Activated T-helper 1 cell treated with Interleukin-2 at 50 U/mL for 16 hours (primary cell): ENCODE measurements at places on chromosomes 1 and 21.

- no peak for DNase-seq
Measured at GRCh38 chr1:225471453-225472301, 43.8 kb upstream of the LBR start.

DNA sequence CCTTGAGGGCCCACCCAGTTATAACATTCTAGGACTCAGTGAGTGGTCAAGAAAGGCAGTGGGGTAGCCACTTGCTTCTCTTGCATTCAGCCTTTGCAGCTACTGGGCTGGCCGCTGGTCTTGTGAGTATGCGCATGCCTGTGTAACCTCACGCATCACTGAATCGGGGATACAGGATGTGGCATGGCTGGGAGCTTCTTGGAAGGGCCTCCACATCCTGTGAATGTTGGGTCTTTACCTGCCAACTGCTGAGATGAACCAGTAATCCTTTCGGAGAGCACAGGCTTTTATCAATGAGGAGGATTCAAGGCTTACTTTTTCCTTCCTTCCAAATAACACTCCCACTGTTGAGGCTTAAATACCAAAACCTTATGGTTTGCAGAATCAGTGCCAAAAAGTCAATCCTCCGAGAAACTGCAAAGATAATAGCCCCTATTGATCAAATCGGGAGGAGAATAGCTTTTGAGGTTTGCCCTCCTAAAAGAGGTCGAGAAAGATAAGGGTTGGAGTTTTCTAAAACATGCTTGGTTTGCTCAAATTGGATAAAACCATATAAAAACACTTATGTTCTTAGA is 198.9 kb upstream of the UBE2U start:
- DNase-seq: no peak

DNA sequence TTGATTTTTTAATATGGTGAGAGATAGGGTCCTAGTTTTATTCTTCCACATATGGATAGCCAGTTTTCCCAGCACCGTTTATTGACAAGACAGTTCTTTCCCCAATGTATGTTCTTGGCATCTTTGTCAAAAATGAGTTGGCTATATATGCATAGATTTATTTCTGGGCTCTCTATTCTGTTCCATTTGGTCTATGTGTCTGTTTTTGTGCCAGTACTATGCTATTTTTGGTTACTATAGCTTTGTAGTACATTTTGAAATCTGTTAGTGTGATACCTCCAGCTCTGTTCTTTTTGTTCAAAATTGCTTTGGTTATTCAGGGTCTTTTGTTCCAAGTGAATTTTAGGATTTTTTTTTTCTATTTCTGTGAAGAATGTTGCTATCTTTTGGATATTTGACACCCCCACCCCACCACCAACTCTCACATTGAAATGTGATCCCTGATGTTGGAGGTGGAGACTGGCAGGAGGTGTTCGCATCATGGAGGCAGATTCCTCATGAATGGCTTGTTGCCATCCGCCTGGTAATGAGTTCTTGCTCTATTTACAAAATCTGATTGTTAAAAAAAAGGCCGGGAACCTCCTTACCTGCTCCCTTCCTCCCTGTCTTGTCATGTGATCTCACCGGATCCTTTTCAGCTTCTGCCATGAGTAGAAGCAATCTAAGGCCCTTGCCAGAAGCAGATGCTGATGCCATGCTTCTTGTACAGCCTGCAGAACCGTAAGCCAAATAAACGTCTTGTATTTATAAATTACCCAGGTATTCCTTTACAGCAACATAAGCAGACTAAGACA is 54.8 kb upstream of the KRTAP19-8 start:
- no peak for DNase-seq

- DNase-seq: no peak
Measured at GRCh38 chr1:156025876-156026275, 5.1 kb upstream of the SSR2 start.

DNA sequence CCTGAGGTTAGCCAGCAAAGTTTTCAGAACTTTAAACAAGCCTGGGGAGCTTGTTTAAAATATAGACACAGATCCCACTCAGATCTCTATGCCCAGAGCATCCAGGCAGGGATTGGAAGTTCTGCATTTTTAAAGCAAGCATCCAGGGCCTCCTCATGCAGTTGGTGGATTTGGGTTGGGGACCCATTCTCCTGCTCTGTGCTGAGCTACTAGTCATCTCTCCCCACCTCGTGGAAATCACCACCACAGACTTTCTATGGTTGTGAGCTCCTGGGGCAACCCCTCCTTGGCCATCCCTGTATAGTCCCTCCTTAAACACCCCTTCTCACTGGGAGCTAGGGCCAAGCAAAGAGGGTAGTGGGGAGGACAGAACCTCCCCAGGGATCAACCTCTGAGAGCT is 73.5 kb upstream of the CASZ1 start:
- no peak for DNase-seq

GRCh38 chr1:85065550-85065949 is 17.2 kb upstream of the MCOLN3 start:
- no peak for DNase-seq

DNA sequence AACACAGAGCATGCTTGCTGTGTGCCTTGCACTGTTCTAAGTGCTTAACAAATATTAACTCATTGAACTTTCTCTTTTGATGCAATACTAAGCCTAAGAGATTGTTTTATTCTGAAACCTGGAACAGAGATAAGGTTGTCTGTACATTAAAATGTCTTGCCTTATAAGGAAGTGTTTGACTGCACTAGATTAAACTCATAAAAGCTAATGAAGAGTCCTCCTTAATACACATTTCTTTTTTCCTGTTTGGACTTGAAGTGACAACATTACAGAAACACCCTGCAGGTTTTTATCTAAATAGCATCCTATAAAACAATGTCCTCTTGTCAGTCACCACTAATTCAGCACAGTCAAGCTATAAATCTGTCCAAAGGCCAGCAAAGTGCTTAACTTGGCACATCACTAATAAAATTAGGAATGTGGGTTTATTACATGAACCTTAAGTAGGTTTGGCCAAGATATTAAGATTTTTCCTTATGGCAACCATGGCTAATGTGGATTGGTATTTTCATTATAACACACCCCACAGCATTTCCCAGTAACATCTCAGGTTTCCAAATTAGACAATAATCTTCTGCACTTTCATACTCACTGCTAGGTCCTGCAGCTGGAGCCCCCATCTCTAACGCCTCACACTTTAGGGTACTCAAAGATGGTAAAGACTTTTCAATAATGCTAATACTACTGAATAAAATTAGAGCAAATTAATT is 389.7 kb downstream of the LMO4 start:
- no peak for DNase-seq

DNA sequence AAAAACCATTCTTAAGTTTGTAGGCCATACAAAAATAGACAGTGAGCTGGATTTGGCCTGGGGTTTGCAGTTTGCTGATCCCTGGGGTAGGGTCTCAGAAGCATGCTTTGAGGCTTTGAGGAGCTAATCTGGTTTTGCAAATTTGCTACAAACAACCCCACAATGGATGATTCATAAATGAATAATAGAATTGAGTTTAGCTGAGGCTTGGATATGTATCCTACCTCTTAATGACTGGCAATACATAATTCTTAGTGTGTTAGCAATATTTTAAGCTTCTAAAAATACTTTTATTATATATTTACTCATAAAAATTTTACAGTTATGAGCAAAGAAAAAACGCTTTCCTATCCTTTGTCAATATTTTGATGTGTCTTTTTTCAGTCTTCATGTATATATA is 50.6 kb downstream of the ROR1 start:
- DNase-seq: no peak

- no peak for DNase-seq
Measured at GRCh38 chr1:24364605-24364974, 45.4 kb downstream of the GRHL3 start.

GRCh38 chr1:22342734-22343191 is 108.9 kb upstream of the ZBTB40 start:
- DNase-seq: no peak

DNA sequence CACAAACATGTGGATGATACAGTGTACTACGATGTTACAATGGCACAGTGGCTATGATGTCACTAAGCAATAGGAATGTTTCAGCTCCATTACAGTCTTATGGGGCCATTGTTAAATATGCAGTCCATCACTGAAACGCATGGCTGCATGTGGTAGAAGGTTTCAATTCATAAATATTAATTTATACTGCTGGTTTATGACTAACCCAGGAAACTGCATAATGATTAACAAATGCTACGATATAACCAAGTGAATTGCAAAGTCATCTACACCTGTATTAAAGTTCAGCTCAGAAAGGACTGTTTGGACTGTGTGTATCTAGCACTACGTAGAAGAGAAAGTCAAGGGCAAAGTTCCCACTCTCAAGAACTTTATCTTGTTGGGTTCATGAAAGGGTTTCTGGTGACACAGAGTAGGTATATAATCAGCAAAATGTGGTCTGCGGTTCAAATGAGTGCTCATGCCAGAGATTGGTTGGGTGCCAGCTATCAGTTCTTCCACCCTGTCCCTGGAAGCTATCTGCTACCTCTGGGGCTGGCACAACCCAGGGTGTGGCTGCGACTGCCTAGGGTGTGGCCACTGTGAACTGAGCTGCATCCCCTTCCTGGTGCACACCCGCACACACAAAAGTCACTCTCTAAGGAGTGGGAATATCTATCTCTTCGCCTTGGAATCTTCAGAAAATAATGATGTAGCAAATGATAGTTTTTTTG is 14.8 kb downstream of the MGST3 start:
- no peak for DNase-seq

- no peak for DNase-seq
Measured at GRCh38 chr1:43043695-43044094, 85.0 kb upstream of the SLC2A1 start.

DNA sequence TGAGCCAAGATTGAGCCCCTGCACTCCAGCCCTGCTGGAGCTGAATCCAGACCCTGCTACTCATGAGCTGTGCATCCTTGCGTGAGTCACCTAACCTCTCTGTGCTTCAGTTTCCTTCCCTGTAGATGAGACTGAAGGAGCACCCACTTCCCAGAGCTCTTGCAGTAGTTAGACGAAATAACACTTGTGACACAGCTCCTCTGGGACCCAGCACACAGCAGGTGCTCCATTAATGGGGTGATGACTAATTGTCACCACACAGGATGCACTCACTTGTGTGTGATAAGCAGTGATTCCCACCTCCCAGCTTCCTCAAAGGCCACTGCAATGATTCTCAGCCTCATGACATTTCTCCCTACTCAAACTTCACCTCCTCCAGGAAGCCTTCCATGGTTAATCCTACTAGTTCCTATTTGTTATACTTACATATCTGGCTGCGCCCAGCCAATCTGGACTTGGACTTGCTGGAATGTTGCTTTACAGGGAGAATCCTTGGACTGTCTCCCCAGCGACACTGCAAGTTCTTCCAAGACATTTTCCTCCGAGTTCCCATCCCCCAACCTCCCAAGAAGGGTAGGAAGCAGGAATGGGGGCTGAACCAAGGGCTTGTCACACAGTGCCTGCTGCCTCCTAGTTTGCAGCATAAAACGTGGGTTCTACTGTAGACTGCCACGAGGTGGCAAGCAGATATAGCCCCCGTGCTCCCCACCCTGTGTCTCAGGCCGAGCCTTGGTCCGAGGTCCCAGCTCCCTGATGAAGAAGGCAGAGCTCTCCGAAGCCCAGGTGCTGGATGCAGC is 17.2 kb downstream of the DRAXIN start:
- DNase-seq: no peak

GRCh38 chr1:219772265-219773036 is 155.9 kb downstream of the SLC30A10 start:
- DNase-seq: no peak

DNA sequence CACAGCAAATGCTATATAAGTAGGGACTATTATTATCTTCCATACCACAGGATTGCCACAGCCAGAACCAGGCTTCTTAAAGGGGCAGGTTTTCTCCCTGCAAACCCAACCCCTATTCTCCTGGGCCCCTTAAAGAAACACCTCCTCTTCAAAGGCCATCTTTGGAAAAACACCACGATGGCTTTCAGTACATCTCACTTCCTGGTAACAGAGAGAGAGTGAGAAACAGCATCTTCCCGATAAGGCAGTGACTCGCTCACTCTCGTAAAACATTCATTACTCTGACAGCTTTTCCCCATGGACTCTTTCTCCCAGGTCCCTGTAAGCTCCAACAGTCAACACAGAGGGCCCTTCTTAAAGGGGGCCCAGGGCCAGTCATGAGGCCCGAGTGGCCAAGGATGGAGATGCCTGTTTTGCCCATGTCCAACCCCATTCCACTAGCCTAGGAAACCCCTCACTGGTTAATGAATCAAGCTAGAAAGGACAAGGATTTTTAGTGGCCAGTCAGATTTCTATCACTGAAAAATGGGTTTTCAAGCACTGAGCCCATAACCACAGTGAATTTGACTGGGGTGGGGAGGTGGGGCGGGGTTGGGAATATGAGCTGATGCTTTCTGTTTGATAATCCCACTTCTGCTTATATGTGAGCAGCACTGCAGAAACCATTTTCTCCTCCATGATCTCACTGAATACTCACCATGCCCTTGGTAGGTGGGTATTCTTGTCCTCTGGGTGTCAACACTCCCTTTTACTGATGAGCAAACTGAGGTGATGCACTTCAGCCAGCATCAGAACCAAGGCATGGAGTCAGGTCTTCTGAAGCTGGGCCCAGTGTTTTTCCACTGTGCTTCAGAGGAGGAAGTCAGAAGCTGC is 3.6 kb upstream of the NAV1 start:
- DNase-seq: no peak

- DNase-seq: no peak
Measured at GRCh38 chr1:9996624-9997582, at the start of gene RBP7. RBP7 (plus strand) TSS chr1:9997228; CDS start chr1:9997259, 31 bp downstream.

DNA sequence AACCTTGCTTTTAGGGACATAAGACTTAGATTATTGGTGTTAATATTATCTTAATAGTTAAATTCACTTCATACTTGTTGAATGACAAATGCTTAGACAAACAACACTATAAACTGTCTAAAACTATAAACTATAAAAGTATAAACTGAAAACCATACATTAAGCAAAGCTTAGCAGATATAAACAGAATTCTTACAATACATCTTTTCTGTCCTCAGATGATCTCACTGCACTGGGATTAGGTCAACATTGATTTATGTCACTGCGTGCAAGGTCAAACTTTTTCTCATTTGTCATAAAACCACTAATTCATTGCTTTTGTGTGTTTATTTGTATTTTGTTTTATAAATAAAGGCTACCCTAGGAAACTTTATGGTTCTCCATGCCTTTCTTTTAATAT is 1491.8 kb downstream of the NCAM2 start:
- DNase-seq: no peak

DNA sequence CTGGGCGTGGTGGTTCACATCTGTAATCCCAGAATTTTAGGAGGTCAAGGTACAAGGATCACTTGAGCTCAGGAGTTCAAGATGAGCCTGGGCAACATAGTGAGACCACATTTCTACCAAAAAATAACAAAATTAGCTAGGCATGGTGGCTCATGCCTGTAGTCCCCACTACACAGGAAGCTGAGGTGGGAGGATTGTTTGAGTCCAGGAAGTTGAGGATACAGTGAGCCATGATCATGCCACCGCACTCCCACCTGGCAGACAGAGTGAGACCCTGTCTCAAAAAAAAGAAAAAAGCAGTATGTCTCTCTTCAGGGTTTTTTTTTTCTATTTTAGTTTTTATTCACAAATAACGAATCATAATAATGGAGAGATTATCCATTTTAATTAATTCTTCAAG is 233.7 kb upstream of the DMRTA2 start:
- DNase-seq: no peak

DNA sequence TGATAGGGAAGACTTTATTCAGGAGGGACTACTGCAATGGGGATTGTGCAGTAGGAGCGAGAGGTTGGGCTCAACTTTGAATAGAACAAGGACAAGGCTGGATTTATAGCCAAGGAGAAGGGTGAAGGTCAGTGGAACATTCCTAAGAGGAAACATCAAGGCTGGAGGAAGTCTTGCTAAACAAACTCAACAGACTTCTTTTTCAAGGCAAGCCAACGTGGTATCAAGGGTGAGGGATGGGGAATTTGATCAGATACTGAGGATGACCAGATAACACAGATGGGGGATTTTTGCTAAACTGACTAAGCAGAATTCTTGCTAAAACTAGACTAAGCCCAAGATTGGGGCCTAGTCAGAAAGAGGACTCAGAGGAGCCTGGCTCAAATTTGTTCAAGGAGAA is 107.3 kb downstream of the DUSP10 start:
- no peak for DNase-seq
